ENCODE measurements at places on chromosomes 7 and 10.

GRCh38 chr10:52747694-52748093 is 24.9 kb downstream of the MBL2 start:
- H3K4me1 ChIP-seq = no peaks in the 10 kb centered on the region
- no peak overlapping the region for H3K4me3 ChIP-seq
- no peak overlapping the region for H3K27ac ChIP-seq
- DNase-seq = no peak
- no peaks in the 10 kb centered on the region for H3K36me3 ChIP-seq

GRCh38 chr7:24042028-24042427 is 242.0 kb upstream of the NPY start:
- H3K4me1 ChIP-seq = no peaks in the 10 kb centered on the region
- no peak overlapping the region for H3K27ac ChIP-seq
- no peaks in the 10 kb centered on the region for H3K36me3 ChIP-seq
- H3K27me3 ChIP-seq = peaks cover 5% of the 10 kb centered on the region

DNA sequence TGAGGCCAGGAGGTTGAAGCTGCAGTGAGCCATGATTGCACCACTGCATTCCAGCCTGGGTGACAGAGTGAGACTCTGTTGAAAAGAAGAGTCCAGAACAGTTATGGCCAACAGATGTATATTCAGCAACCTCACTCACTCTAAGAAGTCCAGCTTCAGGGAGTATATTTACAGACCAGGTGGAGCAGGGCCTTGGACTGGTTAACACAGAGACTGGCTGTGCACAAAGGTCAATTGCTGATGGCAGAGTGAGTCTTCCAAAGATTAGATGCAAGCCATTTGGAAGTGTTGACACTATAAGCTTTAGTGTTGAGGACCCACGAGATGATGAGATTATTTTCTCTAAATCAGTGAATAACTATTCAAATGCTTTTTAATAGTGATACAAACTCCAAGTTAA is 24.9 kb downstream of the CLRN3 start:
- DNase-seq = no peak
- peaks cover 24% of the 10 kb centered on the region for H3K27me3 ChIP-seq
- H3K4me3 ChIP-seq = no peak overlapping the region
- H3K36me3 ChIP-seq = peaks cover 2% of the 10 kb centered on the region
- H3K27ac ChIP-seq = no peak overlapping the region

GRCh38 chr7:154375956-154376355 is 323.8 kb downstream of the DPP6 start:
- H3K4me3 ChIP-seq = no peak overlapping the region
- DNase-seq = no peak
- no peaks in the 10 kb centered on the region for H3K36me3 ChIP-seq
- H3K27ac ChIP-seq = no peak overlapping the region
- H3K27me3 ChIP-seq = no peaks in the 10 kb centered on the region

GRCh38 chr7:1523844-1524243 is 6.7 kb upstream of the MAFK start:
- peaks cover 6% of the 10 kb centered on the region for H3K27me3 ChIP-seq
- H3K36me3 ChIP-seq = no peaks in the 10 kb centered on the region
- H3K4me3 ChIP-seq = no peak overlapping the region
- DNase-seq = no peak

- no peaks in the 10 kb centered on the region for H3K27me3 ChIP-seq
- H3K4me3 ChIP-seq = no peak overlapping the region
- DNase-seq = no peak
- no peak overlapping the region for H3K27ac ChIP-seq
- peaks cover 46% of the 10 kb centered on the region for H3K4me1 ChIP-seq
Measured at GRCh38 chr10:50512214-50512595, 111.6 kb downstream of the SGMS1 start.

GRCh38 chr7:148398844-148399365 is 191.7 kb upstream of the C7orf33 start:
- no peaks in the 10 kb centered on the region for H3K36me3 ChIP-seq
- peaks cover 5% of the 10 kb centered on the region for H3K4me1 ChIP-seq
- no peak overlapping the region for H3K4me3 ChIP-seq

GRCh38 chr7:87058744-87059524 is 520 bp downstream of the ELAPOR2 start:
- peaks cover 13% of the 10 kb centered on the region for H3K4me1 ChIP-seq
- DNase-seq = no peak
- no peak overlapping the region for H3K27ac ChIP-seq
- no peaks in the 10 kb centered on the region for H3K36me3 ChIP-seq
- peak overlapping the region; percentile 78 for H3K4me3 ChIP-seq
- peaks cover 9% of the 10 kb centered on the region for H3K27me3 ChIP-seq

GRCh38 chr7:134284011-134284410 is 32.7 kb downstream of the SLC35B4 start:
- H3K36me3 ChIP-seq = no peaks in the 10 kb centered on the region
- no peak overlapping the region for H3K4me3 ChIP-seq
- no peak overlapping the region for H3K27ac ChIP-seq
- H3K27me3 ChIP-seq = peaks cover 12% of the 10 kb centered on the region
- DNase-seq = no peak
- H3K4me1 ChIP-seq = no peaks in the 10 kb centered on the region

DNA sequence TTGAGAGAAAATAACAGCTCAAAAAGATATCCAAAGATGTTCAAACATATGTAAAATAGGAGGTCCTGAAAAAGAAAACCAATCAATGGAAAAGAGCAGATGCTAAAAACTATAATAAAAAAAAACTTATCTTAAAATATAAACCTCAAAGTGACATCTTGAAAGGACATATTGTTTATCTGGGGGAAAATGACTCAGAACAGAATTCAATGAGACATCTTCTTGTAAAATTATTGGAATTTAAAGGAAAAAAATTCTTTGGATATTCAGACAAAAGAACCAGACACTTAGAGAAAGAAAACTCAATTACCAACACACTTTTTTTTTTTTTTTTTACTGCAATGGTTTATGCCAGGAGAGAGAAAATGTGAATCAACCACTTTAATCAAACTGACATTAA is 58.9 kb downstream of the NAMPT start:
- H3K36me3 ChIP-seq = no peaks in the 10 kb centered on the region
- H3K4me1 ChIP-seq = peaks cover 6% of the 10 kb centered on the region
- no peak overlapping the region for H3K27ac ChIP-seq
- no peak for DNase-seq
- peaks cover 40% of the 10 kb centered on the region for H3K27me3 ChIP-seq

GRCh38 chr7:131904760-131905327 is 348.4 kb upstream of the PODXL start:
- H3K4me1 ChIP-seq = no peaks in the 10 kb centered on the region
- no peak for DNase-seq
- no peak overlapping the region for H3K27ac ChIP-seq
- H3K36me3 ChIP-seq = no peaks in the 10 kb centered on the region
- peaks cover 26% of the 10 kb centered on the region for H3K27me3 ChIP-seq
- no peak overlapping the region for H3K4me3 ChIP-seq

GRCh38 chr7:33411020-33411419 is 281.7 kb downstream of the BBS9 start:
- H3K27ac ChIP-seq = no peak overlapping the region
- no peaks in the 10 kb centered on the region for H3K27me3 ChIP-seq
- DNase-seq = no peak

DNA sequence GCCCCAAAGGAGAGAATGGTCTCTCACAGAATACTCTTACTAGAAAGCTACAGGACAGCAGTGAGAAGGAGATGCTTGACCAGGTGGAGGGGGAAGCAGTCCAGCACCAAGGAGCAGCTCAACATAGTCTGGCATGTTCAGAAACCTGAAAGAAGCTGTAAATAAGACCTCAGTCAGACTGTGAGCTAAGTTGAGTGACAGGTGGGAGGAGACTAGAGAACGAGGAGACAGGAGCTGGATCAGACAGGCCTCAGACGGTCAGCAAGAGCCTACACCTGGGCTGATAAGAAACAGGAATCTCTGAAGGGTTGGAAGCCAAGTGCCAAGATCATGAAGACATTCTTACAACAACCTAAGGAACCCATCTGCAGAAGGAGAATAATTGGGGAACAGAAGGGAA is 54.5 kb downstream of the ELMO1 start:
- no peaks in the 10 kb centered on the region for H3K27me3 ChIP-seq
- no peak overlapping the region for H3K27ac ChIP-seq
- H3K36me3 ChIP-seq = no peaks in the 10 kb centered on the region
- peaks cover 44% of the 10 kb centered on the region for H3K4me1 ChIP-seq

- no peaks in the 10 kb centered on the region for H3K4me1 ChIP-seq
- H3K36me3 ChIP-seq = no peaks in the 10 kb centered on the region
- no peak overlapping the region for H3K27ac ChIP-seq
Measured at GRCh38 chr10:122142641-122143237, 128.4 kb upstream of the BTBD16 start.

GRCh38 chr10:99620711-99621453 is 643 bp upstream of the SLC25A28 start:
- H3K27me3 ChIP-seq = no peaks in the 10 kb centered on the region
- H3K4me3 ChIP-seq = peak overlapping the region; percentile 88
- H3K36me3 ChIP-seq = peaks cover 17% of the 10 kb centered on the region
- peak; percentile 93 for DNase-seq
- peak overlapping the region; percentile 97 for H3K27ac ChIP-seq

DNA sequence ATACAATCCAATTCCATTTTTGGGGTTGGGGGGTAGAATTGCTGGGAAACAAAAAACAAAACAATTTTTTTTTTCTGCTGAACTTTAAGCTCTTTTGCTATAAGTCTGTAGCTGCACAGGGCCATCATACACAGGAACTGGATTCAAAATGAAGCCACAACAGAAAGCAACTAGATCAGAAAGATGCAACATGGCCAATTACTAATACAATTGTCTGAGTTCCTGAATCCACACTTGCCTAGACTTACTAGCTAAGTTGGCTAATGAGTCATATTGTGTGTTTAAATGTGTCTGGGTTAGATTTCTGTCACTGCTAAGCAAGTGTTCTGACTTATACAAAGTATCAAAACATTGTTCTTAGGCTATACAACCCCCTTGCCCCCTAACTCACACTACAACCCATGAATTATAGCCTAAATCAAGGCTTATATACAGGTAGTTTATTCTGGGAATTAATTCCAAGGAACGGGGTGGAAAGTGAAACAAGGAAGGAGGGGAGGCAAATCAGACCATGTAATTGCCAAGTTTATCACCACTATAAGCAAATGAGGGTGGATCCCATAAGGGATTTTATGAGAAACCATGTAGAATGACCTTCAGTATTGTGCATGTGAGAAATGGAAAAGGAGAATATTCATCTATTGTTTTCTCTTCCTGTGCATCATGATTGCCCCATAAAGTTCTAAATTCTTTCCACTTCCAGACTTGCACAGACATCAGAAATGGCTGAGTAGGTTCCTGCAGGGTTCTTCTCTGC is 337.9 kb upstream of the SORCS1 start:
- no peaks in the 10 kb centered on the region for H3K36me3 ChIP-seq
- no peak overlapping the region for H3K27ac ChIP-seq
- H3K27me3 ChIP-seq = no peaks in the 10 kb centered on the region
- H3K4me1 ChIP-seq = no peaks in the 10 kb centered on the region

DNA sequence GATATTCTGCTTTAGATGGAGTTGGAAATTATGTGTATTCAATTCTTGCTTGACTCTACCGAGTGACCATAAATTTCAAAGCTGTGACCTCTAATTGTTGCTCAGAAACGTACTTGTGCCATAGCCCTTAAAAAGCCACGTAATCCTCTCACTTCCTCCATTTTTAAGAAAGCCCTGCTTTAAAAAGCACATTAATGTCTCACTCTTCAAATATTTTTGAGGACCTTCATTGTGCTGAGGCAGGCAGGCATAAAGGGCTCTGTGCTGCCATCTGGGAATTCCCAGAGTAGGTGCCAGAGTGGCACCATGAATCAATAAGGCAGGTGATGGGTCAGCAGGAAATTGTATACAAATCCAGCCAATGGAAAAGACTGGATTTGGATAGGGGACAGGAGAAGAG is 97.7 kb upstream of the FAM204A start:
- H3K27me3 ChIP-seq = peaks cover 27% of the 10 kb centered on the region
- H3K36me3 ChIP-seq = no peaks in the 10 kb centered on the region
- no peak overlapping the region for H3K4me3 ChIP-seq
- H3K4me1 ChIP-seq = no peaks in the 10 kb centered on the region

- H3K27me3 ChIP-seq = peaks cover 90% of the 10 kb centered on the region
- DNase-seq = no peak
Measured at GRCh38 chr10:99537086-99537988, 4.6 kb downstream of the NKX2-3 start.

DNA sequence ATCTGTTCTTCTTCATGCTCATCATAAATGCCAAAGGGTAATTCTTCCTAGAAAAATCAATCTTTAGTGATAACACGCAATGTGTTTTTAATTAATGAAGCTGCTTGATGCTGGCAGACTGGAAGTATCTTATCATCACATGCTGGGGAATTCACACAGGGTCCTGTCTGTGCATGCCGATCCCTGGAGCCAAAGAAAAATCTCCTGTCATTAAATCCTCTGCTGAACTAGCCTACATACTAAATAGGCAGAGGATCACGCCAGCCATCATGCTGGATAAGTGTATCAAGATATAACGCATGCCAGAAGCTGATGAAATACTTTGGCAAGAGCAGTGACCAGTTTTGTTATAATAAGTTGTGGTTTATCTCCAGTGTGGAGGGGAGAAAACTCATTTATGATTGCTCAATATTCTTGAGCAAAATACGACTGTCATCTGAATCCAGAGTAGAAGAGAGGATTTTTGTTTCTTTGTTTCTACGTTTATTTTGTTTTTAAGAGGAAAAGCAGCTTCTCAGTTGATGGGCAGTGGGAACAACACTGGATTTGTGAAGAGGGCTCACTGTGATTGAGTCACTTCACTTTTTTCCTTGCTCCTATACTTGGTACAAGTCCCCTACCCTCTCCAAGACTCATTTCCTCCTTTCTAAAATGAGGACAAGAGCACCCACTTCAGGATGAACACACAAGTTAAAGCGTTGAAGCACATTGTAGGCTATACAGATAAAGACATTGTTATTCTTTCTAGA is 649.1 kb downstream of the TNS3 start:
- no peak for DNase-seq
- no peak overlapping the region for H3K27ac ChIP-seq
- H3K36me3 ChIP-seq = no peaks in the 10 kb centered on the region
- H3K27me3 ChIP-seq = no peaks in the 10 kb centered on the region

GRCh38 chr10:49595713-49596492 is 14.2 kb upstream of the SLC18A3 start:
- peaks cover 3% of the 10 kb centered on the region for H3K4me1 ChIP-seq
- H3K27me3 ChIP-seq = peaks cover 26% of the 10 kb centered on the region
- no peaks in the 10 kb centered on the region for H3K36me3 ChIP-seq

- no peak overlapping the region for H3K4me3 ChIP-seq
- H3K27ac ChIP-seq = peak overlapping the region; percentile 30
- H3K36me3 ChIP-seq = peaks cover 15% of the 10 kb centered on the region
- no peak for DNase-seq
- H3K27me3 ChIP-seq = no peaks in the 10 kb centered on the region
Measured at GRCh38 chr7:36657036-36657660, 67.1 kb downstream of the AOAH start.

DNA sequence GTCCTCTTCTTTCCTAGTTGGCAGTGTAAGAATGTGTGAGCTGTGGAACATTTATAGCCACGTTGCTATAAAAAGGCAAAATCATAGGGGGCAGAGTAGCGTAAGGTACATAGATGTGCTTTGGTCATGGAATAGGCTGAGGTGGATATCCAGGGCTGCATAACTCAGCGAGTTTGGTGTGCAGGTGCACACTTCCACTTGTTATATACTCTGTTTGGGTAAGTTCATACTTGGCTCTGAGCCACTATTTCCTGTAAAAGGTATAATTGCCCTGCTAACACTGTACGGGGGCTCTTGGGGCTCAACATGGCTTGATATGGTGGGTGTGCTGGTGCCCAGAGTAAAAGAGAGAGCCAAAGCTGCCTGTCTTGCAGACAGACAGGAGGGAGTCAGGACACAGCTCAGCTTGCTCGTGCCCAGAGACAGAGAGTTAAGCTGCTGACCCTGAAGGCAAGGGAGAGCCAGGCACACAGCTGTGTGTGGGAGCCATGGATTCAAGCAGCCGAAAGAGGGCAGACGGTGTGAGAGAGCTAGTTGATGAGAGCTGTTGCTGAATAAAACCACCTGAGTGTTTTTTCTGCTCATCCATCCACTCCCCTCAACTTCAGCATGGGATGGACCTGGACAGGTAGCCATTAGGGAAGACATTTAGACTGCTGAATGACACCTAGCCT is 126.7 kb downstream of the DKK1 start:
- no peaks in the 10 kb centered on the region for H3K27me3 ChIP-seq
- H3K4me3 ChIP-seq = no peak overlapping the region
- DNase-seq = no peak
